ENCODE measurements at places on chromosomes 5 and 9.

DNA sequence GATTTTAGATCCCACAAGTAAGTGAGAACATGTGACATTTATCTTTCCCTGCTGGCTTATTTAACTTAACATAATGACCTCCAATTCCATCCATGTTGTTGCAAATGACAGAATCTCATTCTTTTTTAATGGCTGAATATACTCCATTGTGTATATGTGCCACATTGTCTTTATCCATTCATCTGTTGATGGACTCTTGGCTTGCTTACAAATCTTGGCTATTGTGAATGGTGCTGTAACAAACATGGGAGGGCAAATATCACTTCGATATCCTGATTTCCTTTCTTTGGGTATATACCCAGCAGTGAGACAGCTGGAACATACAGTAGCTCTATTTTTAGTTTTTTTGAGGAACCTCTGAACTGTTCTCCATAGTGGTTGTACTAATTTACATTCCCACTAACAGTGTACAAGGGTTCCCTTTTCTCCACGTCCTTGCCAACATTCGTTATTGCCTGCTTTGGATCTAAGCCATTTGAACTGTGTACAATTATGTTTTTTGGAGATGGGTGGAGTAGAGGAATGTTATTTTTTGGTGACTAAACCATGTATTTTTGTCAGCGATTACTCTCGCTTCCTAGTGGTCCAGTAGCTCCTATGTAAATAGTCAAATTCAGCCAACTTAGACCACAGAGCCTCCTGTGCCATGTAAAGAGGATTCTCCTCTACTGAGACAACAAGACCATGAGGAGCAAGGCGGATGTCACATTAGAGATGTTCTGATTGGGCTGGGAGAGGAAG lies 60.6 kb downstream of the TNFSF15 start:
- DNase-seq, result no peak

DNA sequence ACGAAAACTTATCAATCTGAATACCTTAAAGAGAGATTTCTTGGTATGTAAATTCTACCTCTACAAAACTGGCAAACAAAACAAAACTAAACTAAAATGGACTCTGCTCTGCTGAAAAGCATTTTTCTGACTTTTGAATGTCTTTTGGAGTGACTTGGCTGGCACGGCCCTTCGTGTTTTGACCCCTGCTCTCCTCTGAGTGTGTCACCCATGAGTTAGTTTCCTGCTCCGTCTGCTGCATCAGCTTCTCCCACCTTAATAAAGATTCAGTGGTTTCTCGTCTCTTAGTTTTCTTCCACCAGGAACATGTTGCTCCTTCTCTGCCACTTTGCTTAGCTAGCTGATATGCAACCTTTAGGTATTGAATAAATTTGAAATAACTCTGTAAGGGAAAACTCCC lies 1084.0 kb upstream of the CDH18 start:
- DNase-seq, result no peak

DNA sequence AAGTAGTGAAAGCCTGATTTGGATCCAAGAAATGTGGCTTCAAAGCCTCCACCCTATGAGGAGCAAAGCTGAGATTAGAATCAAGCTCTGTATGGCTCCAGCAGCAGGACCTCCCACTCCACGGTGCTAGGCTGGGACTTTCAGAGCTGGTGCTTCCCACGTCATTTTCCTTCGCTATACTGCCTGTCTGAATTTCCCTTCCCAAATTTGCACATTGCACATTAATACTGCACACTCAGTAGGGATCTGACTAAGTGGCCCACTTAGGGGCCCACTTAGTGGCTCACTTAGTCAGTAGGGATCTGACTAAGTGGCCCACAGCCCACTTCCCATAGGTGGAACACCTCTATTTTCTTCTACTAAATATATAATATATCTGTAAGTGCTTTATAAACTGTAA lies 14.1 kb upstream of the SPDL1 start:
- DNase-seq, result no peak

GRCh38 chr9:72557549-72557948 lies 36.1 kb downstream of the TMC1 start:
- peak; percentile 0 for DNase-seq

DNA sequence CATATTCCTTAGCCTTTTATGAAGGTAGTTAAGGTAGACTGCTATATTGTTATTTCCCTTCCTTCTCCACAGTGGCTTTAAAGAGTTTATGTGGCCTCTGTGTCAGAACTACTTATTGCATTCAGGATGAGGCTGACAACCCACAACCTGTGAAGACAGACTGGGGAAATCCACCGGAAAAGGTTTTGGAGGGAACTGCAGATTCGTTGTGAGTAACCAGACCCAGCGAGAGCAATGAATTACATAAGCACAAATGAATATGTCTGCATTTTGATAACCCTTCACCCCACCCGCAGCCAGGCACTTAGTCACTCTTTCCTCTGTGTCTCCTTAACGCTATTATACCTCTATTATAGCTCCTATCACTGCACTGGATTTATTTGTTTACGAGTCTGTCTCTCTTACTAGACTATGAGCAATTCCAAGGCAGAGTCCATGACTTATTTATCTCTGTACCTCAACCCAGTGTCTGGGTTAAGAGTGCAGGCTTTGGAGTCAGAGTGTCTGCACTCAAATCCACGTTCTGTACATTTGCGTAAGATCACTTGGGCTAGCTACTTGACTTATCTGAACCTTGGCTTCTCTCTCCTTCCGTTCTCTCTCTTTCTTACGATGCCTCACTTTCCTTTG lies 19.2 kb downstream of the KCTD16 start:
- peak; percentile 56 for DNase-seq

GRCh38 chr5:78449103-78449502 lies 88.7 kb downstream of the SCAMP1 start:
- DNase-seq, result no peak

- no peak for DNase-seq
Measured at GRCh38 chr5:180950291-180950949, 38.2 kb upstream of the BTNL3 start.

DNA sequence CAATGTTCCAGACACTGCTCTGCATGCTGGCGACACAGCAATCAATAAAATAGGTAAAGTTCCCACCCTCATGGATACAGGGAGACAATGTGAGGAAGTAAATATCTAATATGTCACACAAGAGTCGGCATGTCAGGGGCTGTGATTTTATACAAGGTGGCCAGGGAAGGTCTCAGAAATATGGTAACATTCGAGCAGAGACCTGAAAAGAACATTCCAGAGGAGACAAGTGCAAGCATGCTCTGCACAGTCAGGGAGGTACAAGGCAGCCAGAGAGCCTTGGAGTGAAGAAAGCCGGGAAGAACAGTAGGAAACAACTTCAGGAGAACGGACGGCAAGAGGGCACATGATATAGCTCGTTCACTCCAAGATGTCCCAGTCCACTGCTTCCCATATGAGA lies 89.2 kb upstream of the ZNF462 start:
- DNase-seq, result no peak

DNA sequence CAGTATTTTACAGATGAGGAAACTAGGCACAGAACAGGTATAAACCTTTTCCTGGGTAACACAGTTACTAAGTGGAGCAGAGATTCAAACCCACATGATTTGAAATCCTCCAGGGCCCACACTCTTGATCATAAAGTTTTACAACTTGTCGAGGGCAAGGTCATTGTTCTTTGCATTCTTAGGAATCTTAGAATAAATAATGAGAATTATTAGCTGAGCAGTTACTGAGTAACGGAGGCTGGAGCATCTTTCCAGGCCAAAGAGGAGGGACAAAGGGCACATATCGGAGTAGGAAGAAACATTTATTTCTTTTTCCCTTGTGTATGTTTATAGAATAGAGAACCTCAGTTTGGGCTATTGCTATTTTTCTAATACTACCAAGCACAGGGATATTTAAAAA lies 27.1 kb upstream of the F2R start:
- no peak for DNase-seq

DNA sequence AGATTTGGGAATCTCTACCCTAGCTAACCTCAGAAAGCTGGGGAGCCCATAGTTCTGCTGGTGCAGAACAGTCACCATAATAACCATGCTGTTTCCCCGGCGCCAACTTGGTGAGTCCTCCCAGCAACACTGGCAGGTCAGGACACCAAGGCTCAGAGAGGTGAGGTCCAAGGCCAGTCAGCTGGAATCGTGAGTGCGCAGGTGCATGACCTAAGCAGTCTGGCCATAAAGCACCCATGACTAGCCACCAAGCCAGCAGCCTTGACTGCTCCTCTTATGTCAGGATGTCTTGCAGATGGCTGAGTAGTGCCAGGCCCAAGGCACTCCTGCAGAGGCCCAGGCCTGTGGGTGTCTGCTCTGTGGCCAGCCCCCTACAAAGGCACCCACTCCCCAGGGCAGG lies 2.6 kb downstream of the RNF44 start:
- DNase-seq, result no peak

DNA sequence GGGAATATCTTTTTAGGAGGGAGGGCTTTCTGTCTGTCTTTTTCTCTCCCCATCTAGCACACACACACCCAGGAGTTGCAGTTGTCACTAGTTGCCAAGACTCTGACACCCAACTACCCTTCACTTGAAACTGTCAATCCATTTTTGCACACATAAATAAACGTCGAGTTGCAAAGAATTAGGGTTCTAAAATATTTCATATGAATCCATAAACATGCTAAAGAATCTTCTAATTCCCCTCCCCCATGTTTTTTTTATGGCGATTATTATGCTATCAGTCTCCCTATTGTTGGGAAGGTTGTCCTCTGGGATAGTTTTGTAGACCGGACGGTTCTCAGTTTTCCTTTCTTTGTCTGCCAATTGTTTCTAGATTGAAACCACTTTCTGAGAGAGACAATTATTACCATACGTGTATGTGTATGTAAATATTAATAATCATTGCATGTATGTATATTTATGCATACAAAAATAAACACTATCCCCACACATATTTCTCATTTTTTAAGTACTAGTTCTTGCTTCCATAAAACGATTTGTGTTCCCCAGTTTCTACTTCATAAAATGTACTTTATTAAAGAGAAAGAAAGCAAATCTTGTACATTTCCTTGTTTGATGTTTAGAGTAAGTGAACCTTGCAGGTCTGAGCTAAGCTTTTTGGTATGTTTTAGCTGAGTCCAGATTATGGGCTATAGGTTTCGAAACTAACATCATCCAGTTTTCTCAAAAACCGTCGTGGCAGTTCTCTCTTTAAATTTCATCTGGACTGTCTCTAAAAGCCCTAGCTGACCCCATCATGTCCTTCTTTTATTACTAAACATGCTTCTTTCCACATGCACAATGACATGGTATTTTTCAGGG lies 165.0 kb upstream of the MPDZ start:
- DNase-seq, result no peak

DNA sequence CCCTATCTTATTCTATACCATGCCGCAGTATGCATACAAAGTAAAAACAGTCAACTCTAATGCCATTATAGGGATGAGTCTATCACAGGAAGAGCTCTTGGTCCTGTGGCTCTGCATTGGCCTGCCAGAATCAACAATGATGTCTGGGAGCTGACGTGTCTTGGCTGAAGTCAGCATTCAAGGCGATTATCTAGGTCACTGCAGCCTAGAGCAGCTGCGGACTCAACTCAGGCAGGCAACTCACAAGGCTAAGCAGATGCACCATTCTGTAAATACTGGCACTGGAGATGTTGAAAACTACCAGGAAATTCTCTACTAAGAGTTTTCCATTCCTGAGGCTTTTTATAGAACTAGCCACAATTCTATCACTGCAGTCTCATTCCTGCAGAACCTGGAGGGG lies 13.3 kb downstream of the SPATA9 start:
- no peak for DNase-seq

DNA sequence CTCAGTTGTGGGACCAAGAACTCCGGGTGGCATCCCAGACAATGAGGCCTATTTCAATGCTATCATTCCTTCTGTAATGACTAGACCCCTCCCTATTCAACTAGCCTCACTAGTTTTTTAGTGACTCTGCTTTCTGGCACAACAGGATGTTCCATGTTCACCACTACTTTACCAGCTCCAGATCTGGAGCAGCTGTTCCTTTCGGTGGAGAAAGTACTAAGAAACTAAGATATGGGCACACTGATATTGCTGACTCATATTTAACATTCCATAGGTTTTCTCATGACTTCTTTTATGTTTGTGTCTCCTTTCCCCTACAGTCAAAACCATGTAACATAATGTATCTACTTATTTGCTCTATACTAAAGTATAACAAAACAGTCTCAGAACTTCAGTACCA lies 24.1 kb downstream of the IL33 start:
- DNase-seq, result no peak

DNA sequence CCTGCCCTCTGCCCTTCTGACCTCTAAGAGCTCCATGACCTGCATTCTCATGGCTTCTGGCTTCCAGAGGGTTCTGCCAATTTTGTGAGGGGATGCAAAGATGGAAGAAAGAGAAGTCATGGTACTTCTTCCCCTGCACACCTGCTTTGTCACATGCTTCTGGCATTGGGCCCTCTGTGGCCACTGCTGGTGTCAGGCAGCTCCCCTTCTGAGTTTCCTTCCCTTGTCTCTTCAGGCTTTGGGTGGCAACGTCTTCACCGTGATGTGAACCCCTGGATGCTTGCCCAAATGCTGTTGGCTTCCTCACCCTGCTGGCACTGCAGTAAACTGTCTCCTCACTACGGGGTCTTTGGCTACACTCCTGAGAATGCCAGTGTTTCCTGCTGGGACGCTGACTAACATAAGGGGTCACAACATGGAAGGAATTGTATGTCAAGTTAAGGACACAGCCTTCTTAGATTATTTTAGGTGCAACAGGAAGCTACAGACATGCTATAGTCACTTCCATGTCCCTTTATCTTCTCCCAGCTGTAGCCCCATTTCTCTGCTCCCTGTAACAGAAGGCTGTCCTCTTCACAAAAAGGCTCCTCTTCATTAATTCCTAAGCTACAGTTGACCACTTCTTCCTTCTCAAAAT lies 8.9 kb upstream of the CLINT1 start:
- no peak for DNase-seq
